Activated CD8-positive, alpha-beta memory T cell treated with anti-CD3 and anti-CD28 coated beads for 1 hour (primary cell): ENCODE measurements at places on chromosomes 3 and 15.

GRCh38 chr15:47283246-47283645 lies 434.1 kb upstream of the SEMA6D start:
- DNase-seq = no peak

GRCh38 chr15:42108806-42109205 lies 14.4 kb upstream of the PLA2G4D start:
- DNase-seq = no peak

- no peak for DNase-seq
Observed at GRCh38 chr15:85137489-85138168, 156.0 kb downstream of the PDE8A start.

DNA sequence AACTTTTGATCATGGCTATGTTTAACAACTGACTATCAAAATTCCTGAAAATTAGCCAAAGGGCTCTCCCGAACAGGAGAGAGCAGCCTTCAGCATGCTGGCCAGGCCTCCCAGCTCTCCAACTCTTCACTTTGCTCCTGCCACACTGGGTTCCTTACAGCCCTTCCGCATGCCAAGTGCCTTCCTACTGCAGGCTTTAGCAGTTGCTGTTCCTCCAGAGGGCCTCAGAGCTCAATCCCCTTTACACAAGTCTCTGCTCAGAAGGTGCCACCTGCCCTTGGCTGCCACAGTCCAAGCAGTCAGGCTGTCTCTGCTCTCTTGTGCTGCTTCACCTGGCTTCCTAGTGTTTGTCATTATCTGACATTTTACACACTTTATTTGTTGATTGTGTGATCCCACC lies 553.1 kb upstream of the PPP2R3A start:
- no peak for DNase-seq

GRCh38 chr3:4756855-4757574 lies 222.2 kb upstream of the BHLHE40 start:
- no peak for DNase-seq

GRCh38 chr3:71689291-71689690 lies 35.9 kb downstream of the EIF4E3 start:
- DNase-seq = no peak

- no peak for DNase-seq
Observed at GRCh38 chr3:29202378-29202777, 78.5 kb upstream of the RBMS3 start.

GRCh38 chr15:51678096-51678495 lies 3.2 kb upstream of the SCG3 start:
- no peak for DNase-seq

- no peak for DNase-seq
Observed at GRCh38 chr15:69609776-69610175, 157.2 kb downstream of the RPLP1 start.

DNA sequence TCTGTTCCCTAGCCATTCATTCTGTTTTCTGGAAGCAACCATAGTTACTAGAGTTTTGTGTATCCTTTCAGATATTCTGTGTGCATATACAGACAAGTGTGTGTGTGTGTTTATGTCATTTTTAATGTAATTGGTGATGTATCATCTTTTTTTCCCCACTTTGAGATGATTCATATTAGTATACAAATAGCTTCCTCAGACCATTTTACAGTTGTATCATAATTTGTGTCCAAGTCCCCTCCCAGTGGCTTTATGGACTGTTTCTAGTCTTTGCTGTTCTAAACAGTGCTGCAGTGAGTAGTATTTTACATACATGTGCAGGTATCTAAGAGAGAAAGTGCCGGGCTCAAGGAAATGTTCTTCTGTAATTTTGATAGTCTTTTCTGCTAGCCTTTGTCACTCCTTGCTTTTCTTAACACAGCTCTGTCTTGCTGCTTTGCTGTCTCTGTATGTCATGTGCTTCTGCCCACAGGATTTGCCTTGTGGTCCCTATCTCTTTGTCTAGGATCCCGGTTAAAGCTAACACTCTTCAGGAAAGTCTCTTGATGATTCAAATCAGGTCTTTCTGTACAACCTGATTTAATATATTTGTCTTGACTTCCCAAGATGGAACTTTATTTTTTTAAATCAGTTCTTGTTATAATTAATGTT lies 31.5 kb upstream of the FBXL22 start:
- no peak for DNase-seq

- no peak for DNase-seq
Observed at GRCh38 chr15:70319466-70319865, 221.7 kb upstream of the TLE3 start.

DNA sequence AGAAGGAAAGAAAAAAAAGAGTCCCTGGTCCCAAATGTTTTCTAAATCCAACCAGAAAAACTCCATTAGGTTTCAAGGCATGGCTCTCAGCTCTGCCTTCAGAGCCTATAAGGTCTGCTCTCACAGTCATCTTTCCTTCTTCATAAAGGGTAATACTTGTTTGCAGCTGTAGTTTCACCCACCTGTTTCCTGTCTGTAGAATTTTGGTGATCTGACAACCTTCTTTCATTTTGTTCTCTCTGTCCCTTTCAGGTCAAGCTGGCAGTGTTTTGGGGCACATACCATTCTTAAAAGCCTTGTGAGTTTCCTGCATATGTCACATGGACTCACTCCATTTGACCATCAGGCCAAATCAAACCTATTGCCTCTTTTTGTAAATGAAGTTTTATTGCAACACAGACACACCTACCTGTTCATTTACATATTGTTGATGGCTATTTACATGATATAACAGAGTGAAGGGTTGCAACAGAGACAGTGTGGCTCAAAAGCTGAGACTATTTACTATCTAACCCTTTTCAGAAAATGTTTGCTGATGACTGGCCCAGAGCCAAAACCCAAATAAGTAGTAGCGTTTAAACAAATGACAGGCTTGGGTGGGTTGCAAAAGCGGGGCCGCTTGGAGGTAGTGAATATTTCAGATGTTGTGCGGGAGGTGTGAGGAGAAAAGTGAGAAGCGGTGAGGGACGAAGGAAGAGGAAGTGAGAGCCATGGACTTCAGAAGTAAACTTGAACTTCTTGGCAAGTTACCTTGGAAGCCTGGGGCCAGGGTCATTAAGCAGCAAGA lies 292.7 kb upstream of the PROK2 start:
- no peak for DNase-seq

DNA sequence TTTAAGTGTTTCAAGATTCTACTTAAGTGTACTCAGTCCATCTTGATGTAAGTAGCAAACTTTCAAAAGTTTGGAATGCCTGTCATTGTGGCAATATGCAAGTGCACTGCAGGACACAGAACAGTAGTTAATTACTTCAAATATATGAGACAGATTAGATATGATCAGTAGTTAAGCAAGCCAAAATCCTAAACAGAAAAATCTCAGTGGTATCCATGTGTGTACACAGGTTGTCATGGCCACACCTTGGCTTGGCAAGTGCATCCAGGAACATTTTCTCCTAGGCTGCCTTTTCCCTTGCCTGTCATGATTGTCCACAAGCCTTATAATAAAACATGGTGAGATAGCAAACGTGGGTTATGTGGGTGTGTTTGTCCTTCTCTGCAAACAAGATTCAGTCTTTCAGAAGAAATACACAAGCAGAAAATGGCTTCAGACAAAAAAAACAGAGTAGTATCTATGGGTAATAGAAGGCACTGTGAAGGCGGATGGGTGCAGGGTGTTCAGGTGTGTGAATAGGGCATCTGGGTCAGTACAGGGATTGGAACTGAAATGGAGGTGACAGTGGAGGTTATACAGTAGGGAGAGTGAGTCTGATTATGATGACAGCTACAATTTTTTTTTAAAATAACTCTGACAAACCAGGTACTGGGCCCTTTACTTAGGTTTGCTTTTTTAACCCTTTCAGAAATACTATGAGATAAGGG lies 229.0 kb upstream of the LRIG1 start:
- no peak for DNase-seq

DNA sequence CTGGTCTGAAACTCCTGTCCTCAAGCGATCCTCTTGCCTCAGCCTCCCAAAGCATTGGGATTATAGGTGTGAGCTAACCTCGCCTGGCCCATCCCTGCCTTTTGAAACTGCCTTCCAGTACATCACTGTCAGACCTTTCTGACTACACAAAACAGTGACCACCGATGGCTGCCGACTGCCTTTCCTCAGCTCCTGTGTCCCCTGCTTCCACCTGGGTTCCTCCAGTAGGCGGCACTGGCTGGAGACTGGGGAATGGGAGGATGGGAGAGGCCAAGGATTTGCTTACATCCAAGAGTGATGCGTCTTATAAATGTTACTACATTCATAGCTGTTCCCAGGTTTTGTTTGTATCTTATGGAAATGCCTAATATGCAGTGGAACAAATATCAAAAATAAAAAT lies 242.8 kb downstream of the BBX start:
- no peak for DNase-seq

DNA sequence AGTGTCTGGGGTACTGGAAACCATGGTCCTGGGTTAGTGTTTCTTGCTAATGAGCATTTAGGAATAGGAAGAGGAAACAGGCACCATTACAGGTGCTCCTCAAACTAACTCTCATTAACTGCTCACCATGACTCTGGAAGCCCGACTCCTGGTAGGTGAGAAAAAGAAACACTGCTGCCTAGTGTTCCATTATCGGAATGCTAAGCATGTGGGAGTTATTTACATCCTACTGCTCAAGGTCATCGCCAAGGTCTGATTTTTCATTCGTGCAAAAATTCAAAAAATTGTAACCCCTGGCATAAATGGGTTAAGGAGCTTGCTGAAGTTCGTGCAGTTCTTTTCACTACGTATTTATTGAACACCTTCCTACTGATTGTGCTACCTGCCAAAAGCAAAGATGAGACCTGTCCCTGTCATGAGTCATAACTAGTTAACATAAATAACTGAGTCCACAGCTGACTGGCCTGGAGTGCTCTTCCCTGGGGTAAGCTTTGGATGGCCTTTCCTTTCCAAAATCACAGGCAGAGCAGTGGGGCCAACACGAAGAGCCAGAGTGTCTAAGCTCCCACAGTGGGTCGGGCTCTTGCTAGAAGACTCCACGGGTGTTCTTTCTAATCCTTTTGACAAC lies 22.7 kb upstream of the PAQR5 start:
- no peak for DNase-seq

DNA sequence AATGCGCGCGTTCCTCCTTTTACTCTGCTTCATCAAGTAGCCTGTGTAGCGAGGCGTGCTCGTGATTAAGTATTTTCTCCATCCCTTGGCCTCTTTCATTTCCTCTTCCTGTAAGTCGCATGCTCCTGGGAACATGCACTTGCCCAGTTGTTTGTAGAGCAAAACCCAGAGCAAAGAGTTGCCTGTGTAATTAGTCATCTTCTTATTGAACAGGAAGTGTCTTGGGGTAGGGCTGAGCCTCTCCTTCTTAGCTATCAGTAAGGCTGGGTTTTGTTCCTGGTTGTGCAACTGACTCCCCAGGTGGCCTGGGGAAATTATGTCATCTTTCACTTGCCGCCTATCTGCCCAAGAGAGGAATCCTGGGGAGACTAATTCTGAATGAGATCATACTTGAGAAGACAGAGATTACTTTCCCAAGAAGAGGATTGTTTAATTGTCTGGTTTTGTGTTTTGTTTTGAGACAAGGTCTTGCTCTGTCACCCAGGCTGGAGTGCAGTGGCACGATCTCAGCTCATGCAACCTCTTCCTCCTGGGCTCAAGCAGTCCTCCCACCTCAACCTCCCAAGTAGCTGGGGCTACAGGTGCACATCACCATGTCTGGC lies 14.9 kb downstream of the LIPH start:
- no peak for DNase-seq

DNA sequence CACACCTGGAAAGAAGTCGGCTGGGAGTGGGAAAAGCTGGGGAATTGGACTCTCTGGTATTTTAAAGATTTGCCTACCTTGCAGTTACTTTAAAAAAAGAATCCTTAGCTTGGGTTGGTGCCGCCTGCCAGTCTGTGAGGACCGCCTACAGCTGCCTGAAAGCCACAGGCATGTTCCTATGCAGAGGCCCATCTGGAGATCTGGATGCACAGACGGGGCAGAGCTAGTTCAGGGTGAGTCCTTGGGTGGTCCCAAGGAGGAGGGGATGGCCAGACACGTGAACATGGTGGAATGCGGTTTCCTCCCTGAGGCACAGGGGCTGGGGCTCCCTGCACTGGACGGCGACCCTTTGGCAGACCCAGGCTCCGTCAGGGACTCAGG lies 113.2 kb upstream of the IQSEC1 start:
- no peak for DNase-seq

DNA sequence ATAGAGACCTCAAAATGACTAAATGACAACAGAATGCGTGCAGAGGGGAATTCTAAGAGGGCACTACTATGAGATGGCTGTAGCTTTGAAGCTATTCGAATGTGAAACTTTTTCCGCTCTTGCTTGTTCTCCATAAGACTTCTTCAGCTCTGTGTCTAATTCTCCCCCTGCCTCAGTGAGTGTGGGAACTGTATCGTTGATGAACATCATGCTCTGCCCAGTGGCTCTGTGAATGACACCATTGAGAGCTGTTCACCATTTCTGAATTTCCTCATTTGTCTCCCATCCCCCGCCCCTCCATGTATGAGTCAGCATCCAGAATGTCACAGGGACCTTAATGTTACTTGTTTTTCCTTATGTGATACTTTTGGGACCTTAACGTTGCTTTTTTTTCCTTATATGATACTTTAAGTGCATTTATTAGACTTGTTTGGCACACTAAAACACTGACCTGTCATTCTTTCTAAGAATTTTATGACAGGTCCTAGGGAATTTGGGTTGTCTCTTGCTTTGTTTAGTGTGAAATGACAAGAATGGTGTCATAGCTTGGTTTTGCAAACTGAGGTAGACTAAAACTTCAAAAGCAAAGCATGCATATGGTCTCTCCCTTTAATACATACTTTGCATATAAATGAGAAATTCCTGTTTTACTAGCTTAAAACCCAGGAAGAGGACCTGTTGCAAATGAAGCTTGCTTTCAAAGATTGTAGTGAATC lies 99.6 kb downstream of the FNDC3B start:
- no peak for DNase-seq

DNA sequence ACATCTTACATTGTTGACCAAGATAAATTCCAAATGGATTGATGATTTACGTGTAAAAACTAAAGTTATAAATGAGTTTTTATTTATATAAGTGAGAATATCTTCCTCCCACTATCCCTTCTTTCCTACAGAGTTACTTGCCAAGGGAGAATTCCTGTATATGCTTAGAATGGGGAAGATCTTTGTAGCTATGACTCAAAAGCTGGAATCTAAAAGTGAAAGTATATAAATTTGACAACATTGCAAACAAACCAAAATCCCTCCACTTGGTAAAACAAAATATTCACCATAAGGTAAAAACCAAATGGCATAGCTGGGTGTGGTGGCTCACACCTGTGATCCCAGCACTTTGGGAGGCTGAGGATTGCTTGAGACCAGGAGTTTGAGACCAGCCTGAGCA lies 52.7 kb upstream of the GCNT3 start:
- DNase-seq = no peak

GRCh38 chr3:127137113-127137512 lies 55.8 kb upstream of the PRR23E start:
- DNase-seq = no peak

GRCh38 chr15:36403351-36403750 lies 176.1 kb upstream of the CDIN1 start:
- DNase-seq = no peak

DNA sequence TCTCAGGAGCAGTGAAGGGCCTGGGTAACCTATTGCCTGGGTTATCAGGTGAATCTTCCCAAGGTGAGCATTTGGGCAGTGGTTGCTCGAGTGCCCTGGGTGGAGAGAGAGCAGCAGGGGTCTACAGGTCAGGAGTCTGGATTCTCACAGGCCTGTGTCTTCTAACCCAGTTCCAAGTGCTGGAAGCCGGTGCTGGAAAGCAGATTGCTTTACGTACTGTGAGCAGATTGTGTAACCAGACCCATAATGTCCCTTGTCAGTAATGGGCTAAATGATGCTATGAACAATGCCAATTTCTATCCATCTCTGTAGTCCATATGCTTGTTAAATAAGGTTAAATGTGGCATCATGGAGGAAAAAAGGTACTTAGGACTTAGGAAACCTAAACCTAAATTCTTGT lies 106.5 kb downstream of the TPRG1 start:
- no peak for DNase-seq
